ENCODE measurements at places on chromosomes 3 and 15.
A peak's percentile ranks its signal among the peaks of the same experiment; 100 is the strongest.

DNA sequence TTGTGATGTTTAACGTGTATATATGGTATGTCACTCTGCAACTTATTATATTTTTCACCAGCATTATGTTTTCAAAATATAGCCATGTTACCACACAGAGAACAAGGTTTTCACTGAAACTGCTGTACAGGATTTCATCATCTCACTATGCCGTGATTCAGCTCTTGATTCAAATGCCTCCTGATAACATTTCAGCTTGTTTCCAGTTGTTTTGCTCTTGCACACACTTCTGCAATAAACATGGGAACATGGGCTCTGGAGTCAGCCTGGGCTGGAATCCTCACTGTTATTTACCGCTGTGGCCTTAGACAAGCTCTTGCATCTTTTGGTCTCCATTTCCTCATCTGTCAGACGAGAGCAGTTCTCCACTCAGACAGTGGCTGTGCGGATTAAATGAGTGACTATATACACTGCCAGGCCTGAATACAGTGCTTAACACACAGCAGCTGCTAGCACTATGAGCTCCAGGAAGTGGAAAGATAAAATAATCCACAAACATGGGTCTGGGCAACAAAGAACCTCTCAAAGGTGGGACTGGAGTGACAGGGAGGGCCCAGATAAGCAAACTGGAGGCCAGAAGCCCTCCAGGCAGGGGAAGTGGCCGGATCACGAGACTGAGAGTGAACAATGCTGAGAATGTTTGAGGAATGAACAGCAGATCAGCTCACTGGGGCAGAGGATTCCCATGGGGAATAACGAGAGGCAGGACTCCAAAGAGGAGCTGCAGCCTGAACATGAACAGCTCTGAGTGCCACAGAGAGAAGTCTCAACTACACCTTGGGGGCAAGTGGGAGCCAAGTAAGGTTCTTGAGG, 17.7 kb downstream of the NTRK3 start:
- DNase-seq = no peak

DNA sequence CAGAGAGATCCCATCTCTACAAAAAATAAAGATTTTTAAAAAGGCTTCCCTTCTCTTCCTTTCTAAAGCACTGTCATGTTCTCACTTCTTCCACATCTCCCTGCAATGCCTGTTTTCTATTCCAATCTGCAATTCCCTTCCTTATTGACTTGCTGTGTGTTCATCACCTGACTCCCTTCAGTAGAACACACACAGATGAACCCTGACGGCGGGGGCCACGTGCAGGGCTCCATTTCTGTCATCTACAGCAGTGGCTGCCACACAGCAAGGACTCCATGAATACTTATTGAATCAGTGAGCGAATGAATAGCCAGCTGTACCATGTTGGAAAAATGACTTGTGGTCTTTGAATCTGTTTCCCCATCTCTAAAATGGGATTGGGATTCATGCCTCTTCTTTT, 26.1 kb downstream of the BHLHE40 start:
- DNase-seq = no peak

DNA sequence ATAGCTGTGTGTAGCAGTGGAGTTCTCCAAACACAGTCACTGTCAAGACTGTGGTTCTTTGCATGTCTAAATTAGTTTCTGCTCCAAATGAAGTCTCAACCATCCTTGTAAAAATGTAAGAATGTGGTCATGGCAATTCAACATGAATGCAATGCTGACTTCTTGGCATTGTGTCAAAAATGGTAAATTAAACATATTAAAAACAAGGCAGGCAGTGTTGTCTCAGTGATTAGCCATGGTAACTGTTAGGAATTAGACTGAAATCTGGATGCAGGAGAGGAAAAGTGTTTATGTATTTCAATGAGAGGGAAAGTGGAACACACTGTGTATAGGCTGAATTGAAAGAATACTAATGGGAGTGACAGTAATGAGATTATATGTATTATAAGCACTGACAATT, 597.2 kb downstream of the EDEM1 start:
- no peak for DNase-seq

- DNase-seq = no peak
Measured at GRCh38 chr3:32395496-32395895, 3.8 kb downstream of the CMTM7 start.

- peak; percentile 66 for DNase-seq
Measured at GRCh38 chr3:167736264-167736787, 805 bp downstream of the SERPINI1 start.

DNA sequence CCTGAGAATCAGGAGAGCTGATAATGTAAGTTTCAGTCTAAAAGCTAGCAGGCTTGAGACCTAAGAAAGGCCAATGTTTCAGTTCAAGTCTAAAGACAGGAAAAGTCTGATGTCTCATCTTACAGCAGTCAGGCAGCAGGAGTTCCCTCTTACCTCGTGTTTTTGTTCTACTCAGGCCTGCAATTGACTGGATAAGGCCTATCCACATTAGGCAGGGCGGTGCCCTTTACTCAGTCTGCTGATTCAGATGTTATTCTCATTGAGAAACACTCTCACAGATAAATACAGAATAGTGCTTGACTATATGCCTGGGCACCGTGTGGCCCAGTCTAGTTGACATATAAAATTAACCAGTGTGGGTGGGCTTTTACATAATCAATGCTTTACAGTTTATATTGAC, 122.4 kb downstream of the NR1D2 start:
- no peak for DNase-seq

GRCh38 chr15:46956881-46957280, 760.4 kb upstream of the SEMA6D start:
- DNase-seq = no peak

DNA sequence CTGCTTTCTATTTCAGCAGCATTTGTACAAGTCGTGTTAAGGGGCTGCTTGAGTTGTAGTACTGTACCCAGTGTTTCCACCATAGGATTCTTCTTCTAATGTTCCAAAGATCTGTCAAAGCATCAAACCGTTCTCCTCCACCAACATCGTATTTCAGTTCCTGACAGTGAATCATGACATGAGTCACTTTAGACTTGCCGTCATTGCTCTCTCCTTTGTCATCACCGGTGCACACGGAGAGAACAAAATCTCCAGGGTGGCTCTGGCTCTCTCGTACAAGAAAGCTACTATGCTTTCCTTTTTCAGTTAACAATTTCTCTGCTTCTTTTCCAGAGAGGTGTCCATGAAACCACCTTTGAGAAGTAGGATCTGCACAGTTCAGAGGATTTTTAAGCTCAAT, 270.9 kb upstream of the CCDC54 start:
- no peak for DNase-seq

GRCh38 chr3:124281453-124282316, 289.8 kb upstream of the ROPN1 start:
- peak; percentile 42 for DNase-seq

GRCh38 chr3:54578417-54578816, 349.4 kb downstream of the LRTM1 start:
- DNase-seq = no peak

DNA sequence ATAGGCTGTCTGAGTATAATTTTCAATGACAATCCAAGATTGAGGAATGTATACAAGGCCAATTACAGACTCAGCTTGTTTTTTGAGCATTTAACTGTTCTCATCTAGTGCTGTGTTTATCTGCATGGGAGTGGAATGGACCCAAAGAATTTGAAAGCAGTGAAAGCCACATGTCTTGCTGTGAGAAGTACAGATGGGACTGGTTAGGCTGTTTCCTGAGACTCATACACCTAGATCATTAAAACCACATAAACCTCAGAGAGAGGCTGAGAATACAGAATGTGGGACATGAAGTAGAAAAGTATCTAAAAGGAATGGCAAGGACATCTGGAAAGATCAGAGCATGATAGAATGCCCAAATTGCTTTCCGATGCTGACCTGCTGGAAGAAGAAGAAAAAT, 224.6 kb downstream of the NLGN1 start:
- peak; percentile 22 for DNase-seq

- DNase-seq = no peak
Measured at GRCh38 chr15:95912280-95912625, 418.2 kb upstream of the NR2F2 start.

- DNase-seq = no peak
Measured at GRCh38 chr3:129504471-129505100, 23.9 kb upstream of the RHO start.

DNA sequence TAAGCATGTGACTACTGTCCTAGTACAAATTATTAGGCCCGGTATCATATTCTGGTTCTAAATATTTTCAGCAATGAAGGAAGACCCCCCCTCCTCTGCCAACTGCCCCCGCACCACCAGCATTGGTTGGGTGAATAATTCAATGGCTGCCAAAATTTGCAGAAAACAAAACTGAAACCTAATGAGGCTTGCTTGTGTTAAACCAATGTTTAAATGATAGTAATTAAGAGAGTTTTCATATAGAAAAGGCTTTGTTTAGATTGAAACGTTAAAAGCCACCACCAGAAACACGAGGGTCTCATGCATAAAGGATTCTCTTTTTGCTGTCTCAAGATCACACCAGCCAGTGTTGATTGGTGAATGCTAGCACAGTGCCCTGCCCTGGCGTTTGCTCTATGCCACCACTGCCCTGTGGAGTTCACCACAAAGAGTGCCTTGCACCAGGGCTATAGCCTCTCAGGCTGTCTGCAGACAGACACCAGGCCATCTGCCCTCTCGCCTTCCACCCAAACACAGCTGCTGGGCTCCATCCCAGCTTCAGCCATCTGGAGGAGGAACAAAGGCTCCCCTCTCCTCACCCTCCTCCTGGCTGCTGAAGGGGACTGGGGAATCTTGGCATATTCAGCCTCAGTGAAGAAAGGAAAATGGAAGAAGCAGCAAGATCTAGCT, 200.3 kb upstream of the PFN2 start:
- peak; percentile 93 for DNase-seq

- no peak for DNase-seq
Measured at GRCh38 chr3:57815036-57815435, 58.9 kb downstream of the SLMAP start.

GRCh38 chr3:67460841-67461510, 193.4 kb downstream of the SUCLG2 start:
- no peak for DNase-seq

DNA sequence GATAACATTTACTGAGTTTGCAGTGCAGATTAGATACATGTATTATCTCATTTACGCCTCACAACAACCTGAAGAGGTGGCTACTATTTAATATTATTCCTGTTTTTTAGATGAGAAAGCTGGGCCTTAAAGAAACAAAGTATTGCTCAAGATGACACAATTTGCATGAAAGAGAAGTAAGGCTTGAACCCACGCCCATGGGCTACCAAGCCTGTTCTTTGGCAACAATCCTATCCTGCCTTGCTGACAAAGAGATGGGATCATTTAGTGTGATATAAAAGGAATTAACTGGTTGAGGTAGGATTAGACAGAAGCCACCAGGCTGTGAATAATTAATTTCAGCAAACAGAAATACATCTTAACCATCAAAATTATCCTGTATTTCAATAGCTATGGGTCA, 9.2 kb upstream of the LDHAL6B start:
- no peak for DNase-seq

DNA sequence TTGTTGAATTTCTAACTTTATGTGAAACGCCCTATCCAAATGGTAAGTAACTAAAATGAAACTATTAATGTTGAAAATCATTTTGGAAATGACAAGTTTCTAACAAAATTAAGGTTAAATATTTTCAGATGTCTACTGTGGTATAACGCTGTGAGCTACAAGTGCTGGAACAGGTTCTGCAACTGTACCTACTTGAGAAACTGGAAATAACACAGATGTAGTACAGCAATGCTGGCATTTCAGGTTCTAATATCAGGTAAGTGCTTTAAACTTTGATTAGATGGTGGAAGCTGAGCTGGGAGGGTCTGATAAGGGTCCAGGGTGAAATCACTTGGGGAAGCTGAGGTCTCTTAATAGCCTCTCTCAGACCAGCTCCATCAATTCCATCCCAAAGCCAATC, 315.1 kb downstream of the STXBP5L start:
- DNase-seq = no peak

DNA sequence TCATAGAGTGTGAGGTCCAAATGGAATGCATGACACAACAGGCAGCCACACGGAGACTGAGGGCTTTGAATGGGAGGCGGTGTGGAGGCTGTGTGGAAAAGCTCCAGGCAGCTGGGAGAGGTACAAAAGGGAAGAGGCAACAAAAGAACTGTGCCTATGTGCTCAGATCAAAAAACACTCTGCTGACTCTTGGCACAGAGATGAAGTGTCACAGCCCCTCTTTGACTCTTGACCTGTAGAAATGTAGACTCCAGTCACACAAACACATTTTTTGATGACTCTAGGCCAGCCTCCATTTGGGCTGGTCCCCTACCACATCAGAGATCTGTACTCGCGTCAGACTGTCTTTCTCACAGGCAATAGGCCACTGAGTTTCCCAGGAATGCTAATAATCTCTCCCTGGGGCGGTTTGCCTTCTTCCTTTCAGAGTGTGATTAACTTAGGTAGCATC, 456.0 kb downstream of the TUSC7 start:
- DNase-seq = no peak

DNA sequence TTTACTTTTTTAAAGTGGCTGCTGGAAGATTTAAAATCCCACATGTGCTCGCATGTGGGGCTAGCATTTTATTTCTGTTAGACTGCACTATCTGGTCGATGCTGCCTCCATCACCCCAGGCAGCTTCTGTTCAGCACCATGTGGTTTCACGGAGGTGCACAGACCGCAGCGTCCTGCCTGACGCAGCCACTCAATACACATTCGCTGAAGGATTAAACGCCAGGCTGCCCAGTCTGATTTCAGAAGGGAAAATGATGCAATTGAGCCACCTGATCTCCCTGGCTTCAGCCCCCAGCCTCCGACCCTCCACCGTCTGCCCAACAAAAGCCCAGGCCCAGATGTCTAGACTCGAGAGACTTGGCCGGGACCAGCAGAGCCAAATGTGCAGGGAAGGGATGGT, 84.5 kb downstream of the MEGF11 start:
- no peak for DNase-seq

DNA sequence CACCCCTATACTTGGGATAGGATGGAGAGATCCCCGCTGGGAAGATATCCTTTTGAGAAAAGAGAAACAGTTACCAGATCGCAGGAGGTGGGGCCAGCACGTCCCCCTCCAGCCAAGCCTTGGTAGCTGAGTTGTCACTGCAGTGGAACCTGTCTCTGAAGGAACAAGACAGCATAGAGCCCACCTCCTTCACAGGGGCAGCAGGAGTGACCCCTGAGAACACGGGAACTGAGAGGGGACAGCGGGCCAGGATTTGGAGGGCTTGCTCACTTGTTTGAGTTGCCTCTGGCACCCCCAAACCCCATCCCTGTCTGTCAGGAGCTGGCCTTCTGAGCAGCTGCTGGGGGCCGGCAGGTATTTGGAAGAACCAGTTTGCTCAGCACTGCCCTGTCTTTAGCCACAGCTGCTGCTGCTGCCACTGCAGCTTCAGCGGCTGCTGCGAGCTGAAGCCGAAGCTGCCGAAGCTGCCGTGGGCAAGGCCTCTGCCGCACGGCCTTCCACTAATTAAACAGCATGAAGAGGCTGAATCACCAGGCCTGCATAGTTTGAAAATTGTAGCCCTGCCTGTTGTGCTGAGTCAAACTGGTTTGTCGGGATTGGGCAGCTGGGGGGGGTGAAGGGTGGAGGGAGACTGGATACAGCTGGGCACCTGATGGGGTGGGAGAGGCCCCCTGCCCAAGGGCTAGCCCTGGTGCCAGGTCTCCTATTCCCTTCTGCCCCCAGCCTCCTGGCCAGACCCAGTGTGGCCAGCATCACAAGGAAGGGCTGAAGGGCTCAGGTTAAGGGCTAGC, 4.0 kb downstream of the EPHB3 start:
- no peak for DNase-seq

- no peak for DNase-seq
Measured at GRCh38 chr3:70740071-70740470, 427.6 kb upstream of the MDFIC2 start.
